Tibial artery (tissue), 4 donors: ENCODE measurements at places on chromosomes 3 and 15.

GRCh38 chr3:191775451-191776233 lies 314.7 kb downstream of the PYDC2 start:
- no peak for DNase-seq

DNA sequence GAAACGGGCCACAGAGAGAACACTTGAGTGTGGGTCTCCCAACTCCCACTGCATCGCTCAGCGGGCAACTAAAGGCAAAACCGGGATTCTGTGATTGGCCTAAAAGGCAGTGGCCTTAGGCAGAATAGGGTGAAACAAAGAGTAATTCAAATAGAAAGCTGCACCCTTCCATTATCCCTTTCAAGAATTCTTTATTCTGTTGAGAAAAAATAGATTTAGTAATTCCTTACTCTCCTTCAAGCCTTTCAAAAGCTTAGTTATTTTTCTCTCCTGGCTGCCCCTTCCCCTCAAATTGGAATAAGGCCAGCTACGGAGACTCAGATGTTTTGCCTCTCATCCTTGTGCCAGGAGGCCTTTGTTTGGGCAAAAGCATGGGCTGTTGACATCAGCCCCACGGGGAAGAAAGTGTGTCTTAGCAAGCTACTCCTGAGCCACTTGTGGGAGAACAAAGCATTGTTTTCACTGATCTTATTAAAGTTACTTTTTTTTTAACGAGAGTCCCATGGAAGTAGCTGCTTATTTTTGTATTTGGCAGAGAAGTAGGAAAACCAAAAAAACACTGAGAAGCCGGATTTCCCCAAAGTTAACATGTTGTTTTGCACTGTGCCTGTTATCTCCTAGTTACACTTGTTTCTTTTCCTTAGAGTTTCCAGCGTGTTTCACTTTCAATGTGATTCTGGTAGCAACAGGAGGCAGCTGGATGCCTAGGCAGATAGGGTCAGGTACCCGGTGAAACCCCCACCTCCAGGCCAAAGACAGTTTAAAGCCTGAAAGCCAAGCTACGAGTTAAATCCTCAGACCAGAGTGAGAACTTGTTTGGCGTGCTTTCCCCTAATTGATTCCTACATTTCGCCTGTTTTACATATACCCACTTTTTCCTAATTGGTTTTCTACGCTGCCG lies 2.2 kb downstream of the ST6GAL1 start:
- DNase-seq, result peak; percentile 69

DNA sequence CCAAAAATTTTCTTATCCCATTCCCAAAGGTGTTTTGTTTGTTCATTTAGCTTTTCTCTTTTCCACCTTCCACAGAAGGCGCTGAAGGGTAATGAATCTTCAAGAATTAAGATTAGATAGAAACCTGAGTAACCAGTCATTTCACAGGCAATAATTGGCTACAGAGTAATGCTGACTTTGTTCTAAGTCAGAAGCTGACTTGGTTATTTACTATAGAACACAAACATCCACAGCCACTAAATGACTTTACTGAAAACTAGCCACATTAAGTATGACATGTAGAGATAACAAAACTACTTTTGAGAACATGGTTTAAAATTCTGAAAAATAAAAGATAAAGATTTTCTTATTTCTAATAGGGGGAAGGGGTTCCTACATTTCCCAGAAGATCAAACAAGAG lies 7.8 kb downstream of the CLDND1 start:
- DNase-seq, result no peak

DNA sequence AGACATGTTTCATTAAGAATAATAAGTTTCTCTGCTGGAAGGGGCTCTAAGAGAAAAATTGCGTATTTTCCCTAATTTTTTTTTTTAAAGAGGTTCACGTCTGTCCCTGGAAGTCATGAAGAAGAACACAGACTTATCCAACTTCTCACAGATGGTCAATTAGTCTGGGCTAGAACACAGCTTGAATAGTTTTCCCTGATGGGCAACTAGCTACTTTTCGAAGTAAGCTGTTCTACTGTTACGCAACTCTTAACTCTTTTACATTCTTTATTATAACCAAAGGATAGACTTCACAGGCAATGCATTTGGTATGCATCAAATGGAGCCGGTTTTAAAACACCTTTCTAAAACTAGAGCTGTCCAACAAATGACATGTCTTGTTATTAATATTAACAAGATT lies 144.2 kb upstream of the TNIK start:
- no peak for DNase-seq

DNA sequence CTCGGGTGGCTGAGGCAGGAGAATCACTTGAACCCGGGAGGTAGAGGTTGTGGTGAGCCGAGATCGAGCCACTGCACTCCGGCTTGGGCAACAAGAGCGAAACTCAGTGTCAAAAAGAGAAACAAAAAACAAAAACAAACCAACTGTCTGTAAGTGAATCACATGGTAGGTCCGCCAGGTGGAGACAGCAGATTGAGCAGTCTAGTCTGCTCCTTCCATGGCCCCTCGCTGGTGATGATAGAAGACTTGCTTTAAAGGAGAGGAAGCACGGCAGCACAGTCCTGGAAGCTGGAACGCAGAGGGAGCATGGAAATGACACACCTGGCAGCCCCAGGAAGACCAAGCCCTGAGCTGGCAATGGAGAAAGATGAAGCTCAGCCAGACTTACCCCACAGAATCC lies 31.4 kb upstream of the MGLL start:
- DNase-seq, result no peak

DNA sequence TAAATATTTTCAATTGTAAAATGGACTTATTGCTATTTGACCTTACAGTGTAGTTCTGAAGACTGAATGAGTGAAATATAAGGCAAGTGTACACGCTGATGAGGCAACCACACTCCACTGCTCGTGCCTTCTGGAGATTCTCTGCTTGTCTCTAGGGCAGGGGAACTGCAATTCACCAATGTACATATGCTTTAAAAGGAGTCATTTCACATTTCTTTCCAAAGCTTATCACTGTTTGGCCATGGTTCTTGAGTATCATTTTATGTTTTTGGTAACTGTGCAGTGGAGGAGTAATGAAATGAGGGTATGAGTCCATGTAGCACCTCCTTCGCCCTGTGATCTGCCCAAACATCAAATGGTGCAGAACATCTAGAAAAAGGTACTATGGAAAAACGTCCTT lies 43.7 kb downstream of the CCR4 start:
- no peak for DNase-seq

DNA sequence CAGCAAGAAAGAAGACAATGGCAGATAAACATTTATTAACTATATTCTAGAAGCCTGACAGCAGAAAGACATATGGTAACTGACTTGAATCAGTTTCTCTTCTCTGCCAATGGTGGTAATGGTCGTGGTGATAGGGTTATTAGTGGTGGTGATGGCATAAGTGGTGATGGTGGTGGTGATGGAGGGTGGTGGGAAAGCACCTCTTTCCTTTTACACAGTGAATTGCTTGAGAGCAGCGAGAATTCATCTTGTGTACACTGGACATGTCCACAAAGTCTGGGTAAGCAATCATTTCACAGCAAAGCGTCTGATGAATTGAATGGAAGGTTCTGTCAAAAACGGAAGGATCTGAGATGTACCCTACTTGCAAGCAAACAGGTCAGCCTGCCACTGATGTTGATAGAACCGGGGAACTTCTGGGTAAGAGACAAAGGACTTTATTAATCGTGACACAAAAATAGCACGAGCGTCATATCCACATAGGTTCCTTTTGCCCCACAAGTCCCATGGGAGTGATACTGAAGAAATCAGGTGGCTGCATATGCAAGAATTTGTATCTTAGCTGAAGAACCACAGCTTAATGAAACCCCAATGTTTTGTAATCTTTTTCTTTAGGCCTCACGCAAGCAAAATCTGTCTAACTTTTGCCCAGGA lies 23.5 kb upstream of the TBC1D5 start:
- no peak for DNase-seq

DNA sequence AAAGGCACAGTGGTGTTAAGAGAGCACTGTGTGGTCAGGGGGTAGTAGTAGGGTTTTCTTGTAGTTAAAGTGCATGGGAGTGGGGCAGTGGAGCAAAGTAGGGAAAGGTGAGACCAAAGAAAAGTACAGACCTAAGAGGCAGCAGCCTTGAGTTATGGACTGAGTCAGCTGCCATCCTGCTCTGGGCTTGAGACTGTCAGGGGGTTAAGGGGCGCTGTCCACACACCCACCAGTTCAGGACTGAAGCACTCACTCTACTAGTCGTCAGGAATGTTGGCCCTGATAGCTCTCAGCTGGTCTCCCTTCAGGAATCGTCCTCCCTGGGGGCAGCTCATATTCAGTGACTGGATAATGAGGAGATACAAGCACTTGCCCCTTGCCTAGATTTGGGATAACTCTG lies 7.9 kb downstream of the CCR4 start:
- DNase-seq, result no peak

- no peak for DNase-seq
These were observed 11.1 kb downstream of the ABHD17C start for GRCh38 chr15:80706161-80706560.

GRCh38 chr15:89299896-89300295 lies 34.7 kb downstream of the POLG start:
- DNase-seq, result no peak

GRCh38 chr3:124688581-124689454 lies 41.4 kb upstream of the UMPS start:
- peak; percentile 78 for DNase-seq

GRCh38 chr15:78343276-78344060 lies 3.3 kb downstream of the CRABP1 start:
- no peak for DNase-seq

- DNase-seq, result no peak
These were observed 174.2 kb upstream of the SLC2A2 start for GRCh38 chr3:171200750-171201088.

DNA sequence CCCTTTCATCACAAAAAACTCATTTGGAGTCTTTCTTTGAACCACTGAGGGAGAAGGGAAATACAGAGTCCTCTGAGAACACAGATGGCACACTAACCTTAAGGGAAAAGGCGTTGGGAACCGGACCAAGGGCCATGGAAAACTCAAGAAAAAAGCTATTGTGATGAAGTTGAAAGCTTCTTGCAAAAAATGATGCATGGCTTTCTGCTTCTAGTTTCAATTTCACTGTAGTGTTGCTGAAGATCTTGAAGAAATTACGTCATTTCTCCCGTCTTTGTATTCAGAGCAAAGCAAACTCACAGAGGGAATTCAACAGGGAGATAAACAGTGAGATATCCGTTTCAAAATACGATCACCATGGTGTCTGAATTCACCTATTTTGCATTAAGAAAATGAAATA lies 642.3 kb upstream of the ADAMTS9 start:
- no peak for DNase-seq

- no peak for DNase-seq
These were observed 531.6 kb downstream of the MECOM start for GRCh38 chr3:169131690-169132464.

GRCh38 chr3:56525291-56525690 lies 31.7 kb upstream of the CCDC66 start:
- DNase-seq, result no peak

GRCh38 chr15:84950570-84951111 lies 31.0 kb upstream of the PDE8A start:
- no peak for DNase-seq

DNA sequence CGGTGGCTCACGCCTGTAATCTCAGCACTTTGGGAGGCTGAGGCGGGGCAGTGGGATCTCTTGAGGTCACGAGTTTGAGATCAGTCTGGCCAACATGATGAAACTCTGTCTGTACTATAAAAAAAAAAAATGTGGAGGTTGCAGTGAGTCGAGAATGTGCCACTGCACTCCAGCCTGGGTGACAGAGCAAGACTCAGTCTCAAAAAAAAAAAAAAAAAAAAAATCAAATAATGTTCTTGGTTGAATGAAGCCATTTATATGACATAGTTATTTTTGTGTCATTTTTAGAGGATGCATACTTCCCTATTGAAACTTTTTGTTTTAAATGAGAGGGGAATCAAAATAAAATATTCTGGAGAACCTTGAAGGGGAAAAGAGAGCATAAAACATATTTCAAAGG lies 3.1 kb downstream of the HMCES start:
- DNase-seq, result no peak

GRCh38 chr3:16203671-16204629 lies 29.5 kb downstream of the GALNT15 start:
- DNase-seq, result no peak

DNA sequence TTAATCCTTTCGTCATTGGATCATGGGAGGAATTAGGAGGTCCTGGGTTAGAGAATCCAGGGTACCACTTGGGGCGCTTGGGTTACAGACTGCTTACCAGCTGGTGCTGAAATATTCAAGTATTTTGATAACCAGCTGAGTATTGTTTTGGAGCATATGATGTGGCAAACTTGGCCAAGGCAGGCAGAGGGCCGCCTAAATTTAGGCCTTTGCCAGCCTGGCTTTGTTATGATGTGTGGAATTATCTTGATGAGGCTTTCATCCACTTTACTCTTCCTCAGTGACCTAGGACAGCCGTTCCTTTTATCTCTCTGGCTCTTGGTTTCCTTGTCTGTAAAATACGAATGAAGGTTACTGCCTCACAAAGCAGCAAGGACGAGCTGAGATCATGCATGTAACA lies 6.9 kb downstream of the COPG1 start:
- no peak for DNase-seq
